ENCODE measurements at places on chromosomes 2 and 18.

DNA sequence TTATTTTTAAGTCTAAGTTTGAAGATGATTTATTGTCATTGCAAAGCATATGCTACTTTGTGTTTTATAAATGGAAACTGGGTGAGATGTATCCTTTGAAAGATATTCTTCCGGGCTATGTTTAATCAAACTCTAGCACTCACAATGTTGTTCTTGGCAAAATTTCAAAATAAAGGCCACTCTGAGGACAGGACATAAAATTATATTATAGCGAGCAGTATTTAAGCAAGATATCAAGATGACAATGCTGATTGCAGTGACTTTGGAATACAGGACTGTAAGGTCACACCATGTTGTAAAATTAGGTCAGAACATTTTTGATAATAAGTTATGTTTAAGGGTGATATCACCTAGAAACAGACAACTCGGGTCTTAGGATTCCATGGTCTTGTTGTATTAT is 14.2 kb downstream of the RPRM start:
- DNase-seq: no peak

- peak; percentile 60 for DNase-seq
Measured at GRCh38 chr2:63048367-63049171, 2.1 kb upstream of the OTX1 start.

GRCh38 chr2:113238871-113239839 is 39.6 kb downstream of the PAX8 start:
- no peak for DNase-seq

GRCh38 chr2:216044883-216045486 is 31.6 kb upstream of the MREG start:
- no peak for DNase-seq

GRCh38 chr2:129709956-129710598 is 269.4 kb upstream of the RAB6C start:
- peak; percentile 32 for DNase-seq

All from activated CD8-positive, alpha-beta memory T cell treated with anti-CD3 and anti-CD28 coated beads for 24 hours (primary cell).